ENCODE measurements at places on chromosomes 5 and 9.

DNA sequence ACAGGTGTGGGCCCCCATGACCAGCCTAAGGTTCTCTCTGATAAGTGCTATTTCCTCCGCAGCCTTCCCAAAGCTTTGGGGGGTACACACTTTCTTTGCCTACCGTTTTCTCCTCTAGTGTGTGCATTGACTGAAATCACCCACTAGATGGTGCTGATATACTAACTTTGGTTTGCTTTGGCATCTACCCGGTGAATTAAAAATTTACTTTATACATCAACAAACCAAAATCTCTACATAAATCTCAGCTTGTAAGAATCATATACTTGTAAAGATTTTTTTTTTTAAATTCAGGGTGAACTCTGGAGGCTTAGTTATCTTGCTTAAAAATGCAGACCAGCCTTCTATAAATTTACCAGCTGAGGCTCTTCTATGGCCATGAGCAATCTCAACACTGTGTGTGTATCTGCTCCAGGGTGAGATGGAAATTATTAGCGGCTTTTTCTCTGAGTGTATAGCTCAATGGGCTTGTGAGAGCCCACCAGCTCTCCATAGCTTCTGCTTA lies 475.7 kb upstream of the TNC start:
- H3K27ac ChIP-seq: no peak overlapping the region
- H3K36me3 ChIP-seq: no peaks in the 10 kb centered on the region
- peaks cover 5% of the 10 kb centered on the region for H3K4me1 ChIP-seq
- H3K4me3 ChIP-seq: no peak overlapping the region
- peak; percentile 69 for DNase-seq
- no peaks in the 10 kb centered on the region for H3K27me3 ChIP-seq

DNA sequence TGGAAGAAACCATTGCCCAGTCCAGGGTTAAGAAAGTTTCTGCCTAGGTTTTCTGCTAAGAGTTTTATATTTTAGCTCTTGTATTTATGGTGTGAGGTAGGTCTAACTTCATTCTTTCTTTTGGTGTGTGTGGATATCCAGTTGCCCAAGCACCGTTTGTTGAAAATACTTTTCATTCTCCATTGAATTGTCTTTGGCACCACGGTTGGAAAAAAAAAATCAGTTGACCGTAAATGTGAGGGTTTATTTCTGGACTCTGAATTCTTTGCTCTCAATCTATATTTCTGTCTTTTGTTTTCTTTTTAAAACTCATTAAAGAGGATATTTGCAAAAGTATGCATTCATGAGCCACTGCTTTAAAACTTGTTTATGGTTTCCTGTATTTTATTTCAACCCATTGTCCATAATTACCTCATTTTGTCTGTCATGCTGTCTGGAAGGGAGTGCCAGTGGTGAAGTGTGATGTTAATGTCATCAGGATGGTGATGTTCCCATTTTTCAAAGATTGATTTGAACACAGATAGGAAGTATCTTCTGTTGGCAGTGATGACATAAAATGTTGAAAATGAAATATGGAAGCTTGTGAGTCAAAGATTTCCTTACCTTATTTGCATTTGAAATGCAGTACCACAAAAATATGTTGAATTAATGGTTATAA lies 33.9 kb downstream of the HABP4 start:
- no peaks in the 10 kb centered on the region for H3K27me3 ChIP-seq
- peaks cover 10% of the 10 kb centered on the region for H3K36me3 ChIP-seq
- H3K4me1 ChIP-seq: peaks cover 11% of the 10 kb centered on the region
- no peak overlapping the region for H3K27ac ChIP-seq
- no peak overlapping the region for H3K4me3 ChIP-seq

DNA sequence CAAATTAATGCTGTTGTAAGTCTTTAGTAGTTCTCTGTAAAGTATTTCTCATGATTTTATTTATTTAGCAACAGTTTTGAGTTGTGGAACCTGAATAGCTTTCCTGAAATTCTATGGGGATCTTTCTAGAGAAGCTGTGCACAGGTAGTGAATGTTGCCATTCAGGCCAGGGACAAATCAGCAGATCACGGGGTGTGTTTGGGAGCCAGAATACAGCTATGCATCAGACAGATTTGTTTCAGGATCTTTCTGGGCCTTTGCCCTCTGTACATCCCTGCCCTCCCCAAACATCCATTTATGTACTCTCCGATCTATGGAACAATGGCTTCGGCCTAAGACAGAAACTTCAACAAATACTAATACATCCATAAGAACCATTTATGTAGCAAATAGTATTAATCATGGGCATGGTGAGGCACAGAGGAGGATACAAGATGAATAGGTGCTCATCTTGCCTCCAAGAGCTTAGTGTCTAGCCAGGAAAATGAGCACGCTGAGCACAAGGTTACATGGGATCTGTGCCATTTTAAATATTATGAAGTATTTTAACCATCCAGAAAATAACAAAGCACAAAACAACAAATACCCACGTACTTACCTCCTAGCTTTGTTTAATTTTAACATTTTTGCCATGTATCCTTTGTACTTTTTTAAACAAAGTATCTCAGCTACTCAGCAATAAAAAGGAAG lies 13.1 kb downstream of the ARHGEF37 start:
- no peak overlapping the region for H3K27ac ChIP-seq
- H3K27me3 ChIP-seq: no peaks in the 10 kb centered on the region
- no peaks in the 10 kb centered on the region for H3K4me1 ChIP-seq

GRCh38 chr9:33202552-33203201 lies 35.5 kb upstream of the B4GALT1 start:
- H3K27me3 ChIP-seq: no peaks in the 10 kb centered on the region
- no peak overlapping the region for H3K4me3 ChIP-seq
- DNase-seq: peak; percentile 89
- H3K36me3 ChIP-seq: no peaks in the 10 kb centered on the region
- H3K4me1 ChIP-seq: peaks cover 8% of the 10 kb centered on the region

DNA sequence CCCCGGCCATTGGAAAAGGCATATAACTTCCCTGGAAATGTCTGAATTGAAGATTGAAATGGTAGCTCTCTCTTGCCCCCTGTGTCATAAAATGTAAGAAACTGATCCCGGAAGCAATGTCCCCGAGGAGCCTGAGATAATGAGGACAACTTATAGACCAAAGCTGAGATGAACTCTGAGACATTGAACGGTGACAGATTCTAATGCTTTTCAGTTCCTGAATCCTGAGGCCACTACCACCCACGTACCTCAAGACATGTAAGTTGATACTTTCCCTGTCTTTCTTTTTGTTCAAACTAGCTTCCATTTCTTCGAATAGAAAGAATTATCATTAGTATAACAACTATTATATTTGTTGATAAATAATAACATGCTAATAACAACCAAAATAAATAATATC lies 51.0 kb downstream of the KIF4B start:
- no peaks in the 10 kb centered on the region for H3K36me3 ChIP-seq
- no peak overlapping the region for H3K4me3 ChIP-seq
- H3K4me1 ChIP-seq: no peaks in the 10 kb centered on the region
- DNase-seq: no peak
